Mammary epithelial cell (primary cell): ENCODE measurements at places on chromosomes 13 and 19. TPM values are rescaled to one million over a fixed set of nuclear protein-coding genes. Genes with fewer than 3 reads are reported as not detected.

- peak; percentile 19 for DNase-seq
Observed at GRCh38 chr13:80454245-80454644, 113.3 kb upstream of the SPRY2 start.

GRCh38 chr13:20351281-20352022 lies 119.3 kb upstream of the GJB6 start:
- DNase-seq: peak; percentile 91

DNA sequence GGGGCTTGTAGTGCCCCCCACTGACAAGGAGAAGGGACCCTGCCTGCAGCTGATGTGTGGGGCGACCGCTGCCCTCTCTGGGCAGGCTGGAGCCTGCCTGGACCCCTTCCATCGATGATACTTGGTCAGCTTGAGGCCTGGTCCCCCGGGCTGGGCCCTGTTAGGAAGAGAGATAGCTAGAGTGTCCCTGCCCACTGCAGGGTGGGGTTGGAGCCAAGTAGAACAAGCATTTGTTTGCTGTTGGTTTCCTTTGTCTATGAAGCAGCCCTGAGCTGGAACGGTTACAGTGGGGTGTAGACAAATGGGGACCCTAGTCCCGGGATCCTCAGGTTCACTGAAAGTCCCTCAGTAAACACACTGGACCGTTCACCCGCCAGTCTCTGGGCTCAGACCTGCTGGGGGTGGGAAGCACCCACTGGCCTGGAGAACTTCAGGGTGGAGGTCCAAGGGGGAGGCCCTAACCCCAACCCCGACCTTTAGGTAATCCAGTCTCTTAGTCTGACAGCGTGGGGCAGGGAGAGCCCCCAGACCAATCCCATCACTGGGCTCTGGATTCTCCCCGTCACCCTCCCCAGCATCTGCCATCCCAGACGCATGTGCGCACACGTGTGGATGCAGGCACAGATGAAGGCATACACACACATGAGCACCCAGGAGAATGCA lies 204.8 kb upstream of the ZNF536 start:
- no peak for DNase-seq

DNA sequence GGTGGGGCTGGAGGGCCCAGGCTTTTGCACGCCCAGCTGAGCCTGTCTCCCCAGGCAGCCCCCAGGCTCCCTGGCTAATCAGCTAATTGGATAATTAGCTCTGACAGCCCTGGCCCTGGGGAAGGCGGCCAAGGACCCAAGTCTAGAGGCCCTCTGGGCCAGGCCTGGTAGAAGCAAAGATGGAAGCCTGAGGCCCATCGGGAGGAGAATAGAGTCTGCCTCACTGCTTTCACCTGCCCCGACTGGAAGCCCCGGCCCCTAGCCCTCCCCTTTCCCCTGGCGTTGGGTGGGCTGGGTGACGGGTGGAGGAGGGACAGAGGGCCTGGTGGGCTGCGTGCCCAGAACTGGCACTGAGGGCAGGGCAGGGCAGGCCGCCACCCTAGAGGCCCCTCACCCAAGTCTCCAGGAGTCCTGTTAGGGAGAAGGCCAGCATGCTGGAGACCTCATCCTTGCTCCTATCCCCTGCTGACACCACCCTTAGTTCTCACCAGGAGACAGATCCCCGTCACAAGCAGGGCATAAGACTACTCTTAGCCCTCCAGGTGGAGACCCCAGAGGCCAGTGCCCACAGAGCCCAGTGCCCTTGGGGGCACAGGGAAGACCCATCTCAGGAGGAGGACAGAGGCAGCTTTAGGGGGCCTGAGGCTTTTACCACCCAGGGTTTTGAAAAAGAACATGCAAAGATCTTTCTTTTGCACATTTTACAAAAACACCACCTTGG lies 12.0 kb downstream of the LYL1 start:
- no peak for DNase-seq

DNA sequence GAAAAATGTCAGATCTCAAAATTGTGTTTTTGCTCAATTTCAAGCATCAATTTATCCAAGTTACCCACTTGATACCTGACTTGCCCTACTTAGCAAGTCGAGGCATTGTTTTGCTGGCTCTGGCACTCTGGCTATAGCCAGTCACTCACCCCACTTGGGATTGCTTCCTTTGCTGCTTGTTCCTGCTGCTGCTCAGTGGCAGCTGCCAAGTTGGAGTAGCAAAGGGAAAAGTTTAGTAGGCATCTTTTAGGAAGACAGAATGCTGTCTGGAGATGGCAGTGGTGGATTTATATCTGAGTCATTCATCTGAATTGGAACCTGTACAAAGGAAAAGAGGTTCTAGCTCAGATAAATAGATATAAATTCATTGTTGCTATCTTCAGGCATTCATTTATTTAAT lies 41.2 kb downstream of the PCCA start:
- no peak for DNase-seq

DNA sequence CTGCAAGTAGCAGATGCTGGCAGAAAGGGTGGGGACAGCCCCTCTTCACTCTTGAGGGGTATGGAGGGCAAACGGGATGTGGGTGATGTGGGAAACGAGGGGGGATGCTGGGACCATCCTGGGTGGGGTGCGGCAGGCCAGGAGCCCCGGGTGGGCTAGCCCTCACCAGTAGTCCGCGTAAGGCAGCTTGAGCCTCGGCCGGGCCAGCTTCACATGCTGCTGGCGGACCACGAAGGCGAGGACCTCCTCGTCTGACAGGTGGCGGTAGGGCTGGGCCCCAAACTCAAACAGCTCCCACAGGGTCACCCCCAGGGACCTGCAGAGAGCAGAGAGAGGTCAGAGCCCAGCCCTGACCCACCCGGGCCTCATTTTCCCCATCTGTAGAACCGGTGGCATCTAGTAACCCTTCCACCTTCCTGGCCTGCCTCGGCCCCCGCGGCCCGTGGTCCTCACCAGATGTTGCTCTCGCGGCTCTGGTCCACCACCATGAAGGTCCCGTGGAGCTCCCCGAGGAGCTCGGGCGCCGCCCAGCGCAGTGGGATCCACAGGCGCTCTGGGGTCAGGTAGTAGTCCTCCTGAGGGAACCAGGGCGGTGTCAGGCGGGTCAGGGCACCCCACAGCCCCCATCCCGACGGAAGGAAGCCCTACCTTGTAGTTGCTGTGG lies 10.7 kb downstream of the LMTK3 start:
- no peak for DNase-seq

The NBEA gene
- 11.8 TPM for total RNA-seq
